ENCODE measurements at places on chromosomes 11 and 22.

- DNase-seq = no peak
Observed at GRCh38 chr22:35552196-35552842, 11.7 kb downstream of the RASD2 start.

- no peak for DNase-seq
Observed at GRCh38 chr11:31816468-31817053, 5.4 kb upstream of the PAX6 start.

DNA sequence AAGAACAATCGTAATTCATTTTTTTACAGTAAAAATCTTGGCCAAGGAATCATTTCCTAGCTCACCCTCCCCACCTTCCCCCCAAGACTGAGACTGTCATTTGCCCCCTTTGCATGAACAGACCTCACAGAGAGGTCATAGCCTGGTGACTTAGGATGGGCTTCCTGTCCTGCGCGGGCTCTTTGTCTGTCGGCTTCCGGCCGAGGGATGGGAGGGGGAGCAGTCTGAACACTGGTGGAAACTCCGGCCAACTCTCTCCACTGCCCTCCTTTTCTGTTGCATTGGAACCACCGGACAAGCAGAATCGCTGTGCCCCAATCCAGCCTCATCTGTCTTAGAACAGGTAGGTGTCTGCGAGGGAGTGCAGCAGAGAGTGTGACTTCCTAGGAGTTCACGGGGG lies 41.7 kb downstream of the TEAD1 start:
- no peak for DNase-seq

DNA sequence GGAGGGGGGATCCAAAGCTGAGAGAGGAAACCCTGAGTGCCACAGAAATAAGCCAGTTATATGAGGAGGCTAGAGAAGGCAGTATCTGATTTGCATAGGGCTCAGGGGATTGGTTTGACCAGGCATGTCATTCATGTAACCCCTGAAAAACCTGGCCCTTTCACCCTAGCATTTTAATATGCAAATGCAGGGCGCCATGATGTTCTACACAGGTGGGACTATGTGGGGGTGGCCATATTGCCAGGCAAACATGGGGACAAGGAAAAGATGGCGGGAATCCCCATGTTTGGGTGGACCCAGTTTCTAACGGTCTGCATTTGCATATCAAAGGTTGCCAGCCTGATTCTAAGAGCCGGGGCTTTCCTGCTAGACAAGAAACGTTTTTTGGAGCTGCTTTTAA lies 27.2 kb downstream of the CSF2RB start:
- DNase-seq = no peak
